T-cell (primary cell): ENCODE measurements at places on chromosomes 6 and 20.

GRCh38 chr6:47188588-47189021 lies 121.1 kb downstream of the TNFRSF21 start:
- no peak for DNase-seq

DNA sequence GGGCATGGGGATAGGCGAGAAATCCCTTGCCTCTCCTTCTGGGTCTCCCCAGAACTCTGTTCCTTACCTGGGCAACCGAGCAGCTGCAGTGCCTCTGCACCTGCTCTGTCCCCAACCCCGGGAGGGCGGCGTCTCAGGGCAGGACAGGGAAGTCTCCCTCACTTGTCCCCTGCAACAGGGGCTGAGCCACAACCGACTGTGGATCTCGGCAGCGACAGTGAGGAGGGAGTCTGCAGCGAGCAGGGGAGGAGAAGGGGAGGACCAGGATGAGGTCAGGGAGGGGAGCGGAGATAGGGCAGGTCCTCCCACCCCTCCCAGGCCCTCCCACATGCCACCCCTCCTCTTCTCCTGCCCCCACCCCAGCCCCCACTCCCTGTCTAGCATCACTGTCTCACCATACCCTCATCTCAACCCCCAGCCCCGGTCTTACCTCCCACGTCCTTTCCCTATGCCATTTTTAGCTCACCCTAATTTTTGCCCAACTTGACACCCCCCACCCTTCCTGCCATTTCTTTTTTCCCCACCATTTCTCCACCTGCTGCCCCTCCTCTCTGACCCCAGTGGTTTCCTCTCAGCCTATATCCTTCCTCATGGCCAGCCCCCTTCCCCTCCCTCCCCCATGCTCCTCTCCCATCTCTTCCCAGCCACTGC lies at the start of gene TNXB:
TNXB (minus strand) TSS at position 225 of the 651 bp plus-strand sequence. CDS start 11,140 bp downstream, outside the sequence.
- no peak for DNase-seq

- DNase-seq = no peak
Measured at GRCh38 chr20:51184289-51184688, 161.4 kb upstream of the KCNG1 start.

- no peak for DNase-seq
Measured at GRCh38 chr6:64696053-64696452, 1011.0 kb downstream of the EYS start.

GRCh38 chr20:30486103-30486478 lies 771.4 kb upstream of the DEFB115 start:
- no peak for DNase-seq

- no peak for DNase-seq
Measured at GRCh38 chr6:94367316-94367715, 948.0 kb upstream of the EPHA7 start.

GRCh38 chr6:134253681-134254080 lies 64.2 kb downstream of the SGK1 start:
- no peak for DNase-seq

DNA sequence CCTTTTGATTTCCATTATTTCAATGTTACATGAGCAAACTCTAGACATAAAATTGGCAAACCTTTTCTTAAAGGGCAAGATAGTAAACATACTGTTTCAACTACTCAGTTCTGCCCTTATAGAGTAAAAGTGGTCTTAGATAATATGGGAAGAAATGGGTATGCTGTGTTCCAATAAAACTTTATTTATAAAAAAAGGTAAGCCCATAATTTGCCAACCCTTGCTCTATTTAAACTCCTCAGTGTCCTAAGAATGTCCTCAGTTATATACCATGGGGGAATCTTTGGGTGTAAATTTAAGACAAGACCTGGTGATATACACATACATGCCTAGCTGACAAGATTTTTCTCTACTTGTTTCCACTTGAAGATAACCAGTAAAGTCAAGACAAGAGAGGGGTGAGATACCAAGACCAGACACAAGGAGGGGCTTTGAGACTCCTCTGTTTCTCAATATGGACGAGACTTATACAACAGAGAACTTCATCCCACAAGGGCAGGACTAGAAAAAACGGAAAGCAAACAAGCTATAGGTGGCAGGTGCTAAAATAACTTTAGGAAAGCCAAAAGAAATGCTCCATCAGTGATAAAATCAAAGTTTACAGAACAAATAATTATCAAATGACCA lies 10.5 kb downstream of the SNX3 start:
- no peak for DNase-seq

DNA sequence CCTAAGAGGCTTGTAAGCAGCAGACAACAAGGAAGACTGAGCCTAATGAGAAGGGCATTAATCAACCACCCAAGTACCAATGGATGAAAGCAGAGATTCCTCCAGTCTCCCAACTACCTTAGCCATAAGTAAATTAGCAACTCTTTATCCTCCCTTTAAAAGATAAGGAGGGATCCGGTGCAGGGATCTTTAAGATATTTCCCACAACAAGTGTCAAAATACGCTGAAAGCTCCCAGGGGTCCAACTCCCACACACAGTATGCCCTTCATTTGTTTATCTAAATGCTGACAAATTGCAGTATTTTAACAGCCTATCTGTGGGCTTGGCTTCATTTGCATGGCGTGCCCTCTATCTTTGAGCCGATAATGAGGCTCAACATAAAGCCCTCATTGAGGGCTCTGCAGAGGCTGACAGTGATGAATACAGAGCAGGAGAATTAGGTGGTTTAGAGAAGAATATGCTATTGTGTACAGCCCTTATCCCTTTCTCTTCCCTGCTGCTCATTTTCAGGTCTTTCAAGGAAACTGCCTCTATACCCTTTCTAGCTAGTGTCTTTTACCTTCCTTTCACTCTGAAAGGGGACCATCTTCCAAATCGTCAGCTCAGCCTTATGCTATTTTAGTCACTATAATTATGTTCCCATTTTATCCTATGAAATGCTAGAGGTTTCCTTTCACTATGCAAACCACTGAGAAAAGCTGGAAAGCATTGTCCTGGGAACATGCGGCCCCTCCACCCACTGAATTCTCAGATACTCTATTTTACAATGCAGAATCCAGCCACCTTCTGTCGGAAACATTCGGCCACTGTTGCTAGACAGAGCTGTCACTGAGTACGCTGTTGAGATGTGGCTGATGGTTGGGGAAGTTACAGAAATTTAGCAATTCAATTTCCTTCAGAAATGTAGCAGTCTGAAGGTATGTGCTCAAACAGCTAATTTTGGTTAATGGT lies 575.2 kb upstream of the JAG1 start:
- no peak for DNase-seq

DNA sequence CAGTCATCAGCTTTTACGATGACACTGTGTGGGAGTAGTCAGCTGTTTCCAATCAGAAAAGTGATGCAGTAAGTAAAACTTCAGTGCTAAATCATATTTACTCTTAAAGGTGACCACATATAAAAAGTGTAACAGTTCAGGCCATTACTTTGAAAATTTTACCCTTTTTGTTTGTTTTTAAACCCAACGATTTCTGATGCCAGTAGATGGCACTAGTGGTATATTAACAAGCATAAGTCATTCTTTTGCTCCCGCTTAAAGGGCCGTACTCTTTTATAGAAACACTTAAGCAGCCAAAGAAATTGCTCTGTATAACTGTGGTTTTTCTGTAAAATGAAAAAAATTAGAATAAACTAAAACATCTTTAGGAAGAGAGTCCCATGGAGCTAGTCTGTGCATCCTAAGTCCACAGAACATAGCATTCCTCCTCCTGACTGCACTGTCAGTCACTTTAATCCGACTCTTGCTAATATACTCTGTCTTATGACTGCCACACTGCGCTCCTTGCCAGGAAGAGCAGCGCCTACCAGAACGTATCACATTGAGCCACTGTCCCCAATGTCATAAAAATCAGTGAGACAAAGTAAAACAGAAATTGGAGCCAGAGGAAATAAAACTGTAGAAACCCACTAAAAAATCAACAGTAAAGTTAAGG lies 25.0 kb downstream of the HEBP2 start:
- DNase-seq = no peak
